ENCODE measurements at places on chromosomes 11 and 22. TPM values are rescaled to one million over a fixed set of nuclear protein-coding genes. Genes with fewer than 3 reads are reported as not detected.

- no peak for ATAC-seq
Observed at GRCh38 chr22:48955351-48956311, 872.0 kb downstream of the BRD1 start.

The SCN3B gene
- 0.35 TPM for total RNA-seq

- no peak for ATAC-seq
Observed at GRCh38 chr22:27467711-27468110, 333.8 kb downstream of the MN1 start.

DNA sequence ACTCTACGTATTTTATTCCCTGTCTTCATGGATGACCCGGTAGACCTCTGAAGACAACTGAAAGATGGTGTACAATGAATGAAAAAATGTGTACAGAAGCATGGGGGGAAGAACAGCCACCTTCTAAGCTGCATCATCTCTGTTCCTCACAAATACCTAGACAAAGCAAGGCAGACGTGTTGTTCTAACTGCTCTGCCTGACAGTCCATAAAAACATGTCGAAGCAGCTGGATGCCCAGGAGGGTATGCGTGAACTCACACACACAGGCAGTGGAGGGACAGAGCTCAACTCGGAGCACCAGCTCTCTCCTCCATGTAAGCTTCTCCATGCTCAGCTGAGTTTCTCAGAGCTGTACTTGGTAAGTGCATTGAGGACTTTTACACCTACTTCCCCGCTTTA is 327.4 kb downstream of the CTTN start:
- ATAC-seq = no peak

The SHANK3 gene
- 0.19 TPM for total RNA-seq

DNA sequence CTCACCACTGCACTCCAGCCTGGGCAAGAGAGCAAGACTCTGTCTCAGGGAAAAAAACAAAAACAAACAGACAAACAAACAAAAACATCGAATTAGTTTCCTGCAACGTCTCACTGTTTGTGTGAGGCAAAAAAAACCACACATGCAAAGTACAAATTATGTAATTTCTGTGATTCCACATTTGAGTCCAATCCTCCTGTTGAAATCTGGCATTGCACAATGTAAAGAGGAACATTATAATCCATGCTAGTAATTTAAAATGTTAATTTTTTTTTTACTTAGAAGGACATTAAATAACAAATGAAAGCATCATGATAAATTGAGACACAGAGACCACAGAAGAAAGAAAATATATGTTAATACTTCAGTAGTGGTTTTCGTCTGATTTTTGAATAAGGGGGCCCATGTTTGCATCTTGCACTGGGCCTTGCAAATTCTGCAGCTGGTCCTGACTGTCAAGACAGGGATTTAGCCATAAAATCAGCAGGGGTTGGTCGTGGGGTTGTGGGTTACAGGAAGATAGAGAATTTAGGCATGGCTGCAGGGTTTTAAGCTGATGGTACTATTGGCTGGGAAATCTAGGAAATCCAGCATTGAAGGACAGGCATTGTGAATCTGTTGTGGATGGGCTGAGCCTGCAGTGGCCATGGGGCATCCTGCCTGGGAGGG is 102.6 kb upstream of the ALDH3B2 start:
- ATAC-seq = no peak

- ATAC-seq = no peak
Observed at GRCh38 chr11:70527429-70528045, 129.2 kb downstream of the CTTN start.

DNA sequence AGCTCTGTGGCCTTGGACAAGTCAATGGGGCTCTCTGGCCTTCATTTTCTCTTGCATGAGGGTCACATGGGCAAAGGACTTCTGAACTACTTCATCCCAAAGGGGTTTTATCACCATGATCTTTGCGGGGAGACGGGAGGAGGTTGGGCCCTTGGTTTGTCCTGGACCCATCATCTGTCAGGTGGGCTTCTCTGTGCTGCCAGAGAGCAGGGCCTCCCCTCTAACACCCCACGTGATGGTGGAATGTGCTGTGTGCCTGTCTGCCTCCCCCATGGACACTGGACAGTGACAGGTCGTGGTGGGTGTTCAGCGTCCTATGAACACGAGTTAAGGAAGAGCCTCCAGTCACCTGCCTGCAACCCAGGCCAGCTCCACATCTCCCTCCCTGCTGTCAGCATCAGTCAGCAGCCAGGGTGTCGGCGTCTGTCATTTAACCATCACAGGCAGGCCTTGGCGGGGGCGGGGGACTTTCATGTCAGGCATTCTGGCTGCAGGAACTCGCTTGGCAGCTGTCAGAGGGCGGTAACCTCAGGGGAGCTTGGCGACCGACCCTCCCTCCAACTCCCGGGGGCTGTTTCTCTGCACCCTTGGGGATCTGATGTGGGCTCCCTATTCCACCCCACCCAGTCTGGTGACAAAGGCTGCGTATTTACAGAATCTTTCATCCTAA is 2.6 kb upstream of the SUN2 start:
- ATAC-seq = peak; percentile 27

DNA sequence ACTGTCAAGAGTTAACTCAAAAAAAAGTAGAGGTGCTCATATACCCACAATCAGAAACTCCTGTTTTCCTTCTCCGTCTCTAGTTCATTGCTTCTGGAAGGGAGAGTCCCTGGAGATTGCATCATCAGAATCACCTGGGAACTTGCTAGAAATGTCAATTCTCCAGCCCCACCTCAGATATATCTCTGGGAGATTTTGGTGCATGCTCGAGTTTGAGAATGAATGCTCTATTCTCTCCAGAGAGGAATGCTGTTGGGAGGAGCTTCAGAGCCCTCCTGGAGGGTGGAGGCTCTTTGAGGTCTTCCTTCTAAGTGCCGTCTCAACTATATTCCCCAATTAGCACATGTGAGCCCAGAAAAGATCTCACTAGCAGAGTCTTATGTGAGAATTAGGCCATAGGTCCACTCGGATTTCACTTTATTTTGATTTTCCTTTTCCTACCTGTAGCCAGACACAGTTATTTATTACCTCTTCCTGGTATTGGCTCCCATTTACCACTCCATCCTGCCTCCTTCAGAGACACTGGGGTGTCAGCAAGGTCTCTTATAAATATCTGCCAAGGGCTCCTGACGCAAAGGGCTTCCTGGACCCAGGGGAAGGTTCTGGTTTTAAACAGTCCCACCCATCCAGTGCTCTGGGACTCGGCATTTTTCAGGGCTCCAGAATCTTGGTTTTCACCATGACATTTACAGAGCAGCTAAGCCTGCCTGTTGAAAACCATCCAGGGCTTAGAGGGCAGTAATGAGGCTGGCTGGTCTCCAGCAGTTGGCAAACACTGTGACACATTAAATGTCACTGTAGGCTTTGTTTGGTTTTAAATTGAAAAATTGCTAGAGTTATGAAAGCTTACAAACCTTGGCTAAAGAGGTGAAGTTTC is 136.2 kb downstream of the CD44 start:
- ATAC-seq = no peak

DNA sequence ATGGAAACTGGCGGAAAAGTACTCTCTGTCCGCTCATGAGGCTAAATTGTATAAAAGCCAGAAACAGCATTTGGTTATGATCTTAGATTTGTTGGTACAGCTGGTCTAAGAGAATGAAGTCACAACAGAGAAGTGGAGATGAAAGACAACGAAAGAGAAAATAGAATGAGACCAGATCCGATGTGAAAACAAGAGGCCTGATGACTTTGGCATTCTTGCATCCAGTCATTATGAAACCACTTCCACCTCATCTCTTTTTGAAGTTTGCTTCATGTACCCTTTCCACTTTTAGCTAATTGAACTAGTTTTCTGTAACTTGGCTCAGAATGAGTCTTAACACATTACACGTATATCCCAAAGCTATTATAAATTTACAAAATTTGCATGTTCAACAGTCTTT is 1431.7 kb downstream of the LRRC4C start:
- ATAC-seq = no peak

DNA sequence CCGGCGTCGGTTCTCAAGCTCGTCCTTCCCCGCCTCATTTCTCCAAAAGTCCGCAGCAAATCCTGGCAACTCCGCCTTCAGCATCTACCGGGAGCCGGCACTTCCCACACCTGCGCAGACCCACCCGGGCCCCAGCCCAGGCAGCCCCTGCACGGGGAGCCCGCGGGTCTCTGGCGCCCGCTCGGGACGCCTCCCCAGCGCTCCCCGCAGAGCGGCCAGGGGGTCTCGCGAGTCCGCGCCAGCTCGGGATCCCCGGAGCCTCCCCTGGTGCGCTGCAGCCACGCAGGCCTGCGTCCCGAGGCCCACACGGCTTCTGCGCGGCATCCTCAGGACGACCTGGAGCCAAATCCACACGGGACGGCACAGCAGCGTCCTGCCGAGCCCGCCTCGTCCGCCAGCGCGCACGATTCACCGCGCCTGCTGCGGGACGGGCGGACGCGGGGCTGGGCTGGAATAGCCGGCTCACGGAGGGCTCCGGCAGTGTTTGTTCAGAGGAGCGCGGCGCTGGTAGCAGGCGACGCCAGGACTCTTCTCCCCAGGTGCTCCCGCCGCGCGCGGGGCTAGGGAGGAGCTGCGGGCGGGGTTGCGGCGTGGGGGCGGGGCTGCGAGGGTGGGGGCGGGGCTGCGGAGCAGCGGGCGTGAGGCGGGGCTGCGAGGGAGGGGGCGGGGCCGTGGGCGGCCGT is 816 bp upstream of the PHRF1 start:
- peak; percentile 56 for ATAC-seq

GRCh38 chr11:120244476-120245365 is 4.8 kb downstream of the POU2F3 start:
- ATAC-seq = peak; percentile 52

DNA sequence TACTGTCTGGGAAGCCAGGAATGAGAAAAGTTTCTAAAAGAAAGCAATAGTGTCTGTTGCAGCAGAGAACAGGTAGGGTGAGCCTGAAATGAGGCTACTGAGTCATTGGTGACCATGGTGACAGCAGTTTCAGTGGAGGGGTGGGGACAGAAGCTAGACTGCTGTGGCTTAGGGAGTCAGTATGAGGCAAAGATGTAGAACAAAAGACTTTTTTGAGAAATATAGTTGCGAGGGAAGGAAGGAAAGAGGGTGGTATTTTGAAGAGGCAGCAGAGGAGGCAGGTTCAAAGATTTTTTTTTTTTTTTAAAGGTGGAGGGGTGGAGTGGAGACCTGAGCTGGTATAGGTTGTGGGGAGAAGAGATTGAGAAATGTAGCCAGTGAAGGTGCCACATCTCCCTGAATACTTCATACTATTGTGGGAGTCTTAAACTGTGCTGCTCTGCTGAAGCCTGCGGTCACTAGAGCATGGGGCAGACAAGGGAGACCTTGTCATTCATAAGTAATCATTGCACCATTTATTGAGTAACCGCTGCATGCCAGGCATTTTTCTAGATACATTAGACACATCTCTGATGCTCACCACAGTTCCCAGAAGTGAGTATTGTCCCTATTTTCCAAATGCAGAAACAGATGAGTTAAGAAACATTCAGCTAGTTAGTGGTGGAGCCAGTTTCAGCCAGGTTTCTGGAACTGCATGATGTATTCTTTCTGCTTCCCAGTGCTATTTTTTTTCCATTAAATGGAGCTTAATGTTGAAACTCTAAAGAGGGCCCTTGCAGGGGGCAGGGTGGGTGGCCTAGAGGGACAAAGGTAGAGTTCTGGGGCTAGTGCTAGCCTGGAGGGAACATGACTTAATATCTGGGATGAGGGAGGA is 49.9 kb downstream of the STIM1 start:
- ATAC-seq = peak; percentile 97

The MOB2 gene
- total RNA-seq = 26.7 TPM

- ATAC-seq = no peak
Observed at GRCh38 chr11:71302911-71303310, 50.5 kb upstream of the SHANK2 start.

- no peak for ATAC-seq
Observed at GRCh38 chr11:14029971-14030920, 67.7 kb downstream of the SPON1 start.

GRCh38 chr22:47199261-47199978 is 437.0 kb downstream of the TBC1D22A start:
- ATAC-seq = no peak

DNA sequence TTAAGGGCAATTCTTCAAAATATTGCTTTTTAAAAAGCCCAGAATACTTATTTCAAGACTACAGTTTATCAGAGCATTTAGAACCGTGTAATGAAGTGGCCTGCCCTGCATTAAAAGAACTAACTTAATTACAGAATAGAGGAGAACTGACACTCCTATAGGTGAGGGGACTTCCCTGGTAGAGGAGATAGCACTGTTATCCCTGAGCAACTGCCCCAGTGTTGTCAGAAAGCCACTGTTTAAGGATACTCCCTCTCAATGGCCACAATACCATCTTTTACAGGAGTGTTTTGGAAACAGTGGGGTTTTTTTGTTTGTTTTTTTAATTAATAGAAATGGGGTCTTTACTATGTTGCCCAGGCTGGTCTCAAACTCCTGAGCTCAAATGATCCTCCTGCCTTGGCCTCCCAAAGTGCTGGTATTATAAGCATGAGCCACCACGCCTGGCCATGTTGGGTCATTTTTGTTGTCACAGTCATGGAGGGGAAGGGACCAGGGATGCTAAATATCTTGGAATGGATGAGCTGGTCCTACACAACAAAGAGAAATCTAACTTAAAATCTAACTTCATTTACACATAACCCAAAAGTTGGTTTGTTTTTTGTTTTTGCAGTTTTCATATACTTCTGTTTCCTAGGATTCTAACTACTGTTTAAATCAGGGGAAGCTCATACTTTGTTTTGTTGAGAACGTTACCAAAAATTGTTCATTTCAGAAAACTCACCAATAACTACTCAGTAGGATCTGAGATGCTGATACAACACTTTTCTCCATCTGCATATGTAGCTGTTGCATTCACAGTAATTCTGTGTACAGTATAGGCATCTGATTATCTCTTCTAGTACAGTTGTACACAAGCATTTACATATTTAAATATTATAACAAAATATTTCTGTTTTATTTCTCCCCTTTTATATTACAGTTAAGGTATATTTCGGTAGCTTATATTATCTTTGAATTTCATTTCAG is 8.1 kb downstream of the RPL27A start:
- no peak for ATAC-seq
